ENCODE measurements at places on chromosomes 3 and 15.

GRCh38 chr3:15633159-15633558, 31.6 kb downstream of the BTD start:
- DNase-seq, result no peak
- H3K27me3 ChIP-seq, result no peaks in the 10 kb centered on the region
- H3K4me3 ChIP-seq, result no peak overlapping the region
- H3K36me3 ChIP-seq, result no peaks in the 10 kb centered on the region
- H3K4me1 ChIP-seq, result peaks cover 62% of the 10 kb centered on the region

- peaks cover 3% of the 10 kb centered on the region for H3K4me1 ChIP-seq
- peaks cover 4% of the 10 kb centered on the region for H3K27me3 ChIP-seq
- no peaks in the 10 kb centered on the region for H3K36me3 ChIP-seq
- DNase-seq, result no peak
- H3K27ac ChIP-seq, result no peak overlapping the region
These were observed 119.3 kb downstream of the TMCO5A start for GRCh38 chr15:38053776-38054175.

- H3K36me3 ChIP-seq, result peaks cover 3% of the 10 kb centered on the region
- DNase-seq, result no peak
- H3K27ac ChIP-seq, result no peak overlapping the region
- no peak overlapping the region for H3K4me3 ChIP-seq
- peaks cover 56% of the 10 kb centered on the region for H3K4me1 ChIP-seq
- H3K27me3 ChIP-seq, result no peaks in the 10 kb centered on the region
These were observed 32.9 kb downstream of the NXPE3 start for GRCh38 chr3:101811875-101812274.

DNA sequence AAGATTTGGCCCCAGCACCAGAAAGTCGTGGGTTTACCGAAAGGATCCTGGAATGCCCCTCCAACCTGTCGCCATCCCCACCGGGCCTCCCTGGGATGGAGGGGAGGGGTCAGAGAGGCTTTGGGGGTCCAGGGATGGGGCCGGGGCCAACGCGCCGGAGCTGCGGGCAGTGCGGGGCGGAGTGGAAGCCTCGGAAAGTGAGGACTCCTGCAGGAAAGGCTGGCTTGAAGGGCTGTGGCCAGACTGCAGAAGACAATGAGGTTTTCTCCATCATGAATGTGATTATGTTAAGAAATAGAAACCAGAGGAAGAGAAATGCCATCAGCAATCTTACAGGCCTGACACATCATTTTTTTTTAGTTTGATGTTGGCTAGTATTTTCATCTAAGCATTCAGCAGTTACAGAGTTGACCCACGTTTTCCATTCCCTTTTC, 738 bp downstream of the YEATS2 start:
- H3K36me3 ChIP-seq, result peaks cover 16% of the 10 kb centered on the region
- H3K27ac ChIP-seq, result peak overlapping the region; percentile 91
- peak overlapping the region; percentile 80 for H3K4me3 ChIP-seq
- no peaks in the 10 kb centered on the region for H3K27me3 ChIP-seq
- peak; percentile 29 for DNase-seq

- no peak overlapping the region for H3K27ac ChIP-seq
- DNase-seq, result no peak
- H3K4me1 ChIP-seq, result peaks cover 22% of the 10 kb centered on the region
- no peaks in the 10 kb centered on the region for H3K27me3 ChIP-seq
- H3K36me3 ChIP-seq, result peaks cover 8% of the 10 kb centered on the region
These were observed 6.8 kb downstream of the UBE2E2 start for GRCh38 chr3:23209747-23210487.

GRCh38 chr3:48563382-48563918, at the start of gene UCN2:
TSS of gene UCN2 (minus strand) at chr3:48563781. CDS start at chr3:48563124, 657 bp downstream.
- no peak within 1 kb of the TSS for H3K4me3 ChIP-seq
- no peaks in the 10 kb centered on the region for H3K36me3 ChIP-seq
- no peaks in the 10 kb centered on the region for H3K4me1 ChIP-seq
- H3K27ac ChIP-seq, result no peak within 1 kb of the TSS
- no peak for DNase-seq
- no peaks in the 10 kb centered on the region for H3K27me3 ChIP-seq

- no peak overlapping the region for H3K27ac ChIP-seq
- H3K36me3 ChIP-seq, result no peaks in the 10 kb centered on the region
- H3K27me3 ChIP-seq, result no peaks in the 10 kb centered on the region
These were observed 16.9 kb upstream of the MORF4L1 start for GRCh38 chr15:78855746-78856145.

- no peaks in the 10 kb centered on the region for H3K27me3 ChIP-seq
- no peak for DNase-seq
- H3K4me3 ChIP-seq, result no peak overlapping the region
- H3K36me3 ChIP-seq, result no peaks in the 10 kb centered on the region
These were observed 90.2 kb upstream of the KLF13 start for GRCh38 chr15:31236184-31237042.

- no peak for DNase-seq
- no peak overlapping the region for H3K4me3 ChIP-seq
- H3K4me1 ChIP-seq, result no peaks in the 10 kb centered on the region
- H3K27ac ChIP-seq, result no peak overlapping the region
These were observed 609.2 kb upstream of the ZNF385D start for GRCh38 chr3:22360164-22360563.

GRCh38 chr15:57972864-57973263, 92.6 kb downstream of the ALDH1A2 start:
- no peaks in the 10 kb centered on the region for H3K4me1 ChIP-seq
- no peak overlapping the region for H3K27ac ChIP-seq
- no peak for DNase-seq
- H3K4me3 ChIP-seq, result no peak overlapping the region
- peaks cover 1% of the 10 kb centered on the region for H3K27me3 ChIP-seq

DNA sequence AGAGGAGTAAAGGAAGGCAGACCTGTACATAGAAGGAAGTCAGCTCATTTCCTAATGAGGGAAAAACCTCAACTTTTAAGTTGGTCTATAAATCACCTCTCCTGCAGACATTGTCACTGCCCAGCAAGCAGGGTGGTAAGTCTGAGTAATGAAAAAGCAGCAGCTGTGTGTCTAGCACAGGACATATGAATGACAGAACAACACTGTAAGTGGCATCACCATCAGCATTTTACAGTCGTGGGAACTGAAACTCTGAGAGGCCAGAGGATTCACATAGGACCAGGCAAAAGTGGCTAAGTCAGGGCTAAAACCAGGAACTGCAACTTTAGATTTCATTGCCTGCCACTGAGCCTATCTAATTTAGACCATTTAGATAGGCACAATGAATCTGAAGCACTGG, 235.6 kb downstream of the CLSTN2 start:
- H3K27me3 ChIP-seq, result peaks cover 5% of the 10 kb centered on the region
- no peaks in the 10 kb centered on the region for H3K4me1 ChIP-seq
- H3K27ac ChIP-seq, result no peak overlapping the region

DNA sequence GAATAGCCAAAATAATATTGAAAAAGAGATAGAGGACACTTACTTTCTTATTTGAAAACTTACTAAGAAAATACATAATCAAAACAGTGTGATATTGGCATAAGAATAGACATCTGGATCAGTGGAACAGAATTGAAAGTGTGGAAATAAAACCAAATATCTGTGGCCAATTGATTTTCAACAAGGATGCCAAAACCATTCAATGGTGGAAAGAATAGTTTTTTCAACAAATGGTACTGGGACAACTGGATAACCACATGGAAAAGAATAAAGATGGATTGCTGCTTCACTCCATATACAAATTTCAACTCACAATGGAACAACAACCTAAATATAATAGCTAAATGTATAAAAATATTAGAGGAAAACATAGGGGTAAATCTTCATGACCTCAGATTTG, 152.5 kb upstream of the GPR149 start:
- H3K4me3 ChIP-seq, result no peak overlapping the region
- H3K27ac ChIP-seq, result no peak overlapping the region
- H3K4me1 ChIP-seq, result no peaks in the 10 kb centered on the region
- no peak for DNase-seq
- H3K27me3 ChIP-seq, result no peaks in the 10 kb centered on the region
- no peaks in the 10 kb centered on the region for H3K36me3 ChIP-seq

- H3K27ac ChIP-seq, result peak overlapping the region; percentile 94
- peaks cover 4% of the 10 kb centered on the region for H3K27me3 ChIP-seq
- H3K4me3 ChIP-seq, result no peak overlapping the region
These were observed 123.4 kb downstream of the CHSY1 start for GRCh38 chr15:101128221-101129015.

DNA sequence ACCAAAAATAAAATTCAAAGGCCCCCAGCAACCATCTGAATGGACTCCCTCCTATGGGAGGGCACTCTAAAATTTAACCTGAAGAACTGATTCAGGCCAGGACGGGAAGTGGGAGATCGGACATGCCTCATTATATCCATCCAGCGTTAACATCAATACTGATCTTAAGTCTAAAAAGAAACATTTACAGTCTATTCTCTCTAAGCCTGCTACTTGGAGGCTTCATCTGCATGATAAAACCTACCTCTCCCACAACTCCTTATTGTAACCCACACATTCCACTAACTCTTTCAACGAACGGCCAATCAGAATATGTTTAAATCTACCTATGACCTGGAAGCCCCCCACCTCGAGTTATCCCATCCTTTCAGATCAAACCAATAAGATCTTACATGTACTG, 68.4 kb downstream of the HERC1 start:
- no peak overlapping the region for H3K4me3 ChIP-seq
- no peaks in the 10 kb centered on the region for H3K27me3 ChIP-seq
- peaks cover 5% of the 10 kb centered on the region for H3K36me3 ChIP-seq
- DNase-seq, result no peak
- peaks cover 53% of the 10 kb centered on the region for H3K4me1 ChIP-seq
- H3K27ac ChIP-seq, result no peak overlapping the region

GRCh38 chr3:126117786-126118185, 33.9 kb upstream of the SLC41A3 start:
- DNase-seq, result no peak
- no peak overlapping the region for H3K27ac ChIP-seq
- H3K4me3 ChIP-seq, result no peak overlapping the region
- H3K36me3 ChIP-seq, result no peaks in the 10 kb centered on the region
- no peaks in the 10 kb centered on the region for H3K27me3 ChIP-seq

DNA sequence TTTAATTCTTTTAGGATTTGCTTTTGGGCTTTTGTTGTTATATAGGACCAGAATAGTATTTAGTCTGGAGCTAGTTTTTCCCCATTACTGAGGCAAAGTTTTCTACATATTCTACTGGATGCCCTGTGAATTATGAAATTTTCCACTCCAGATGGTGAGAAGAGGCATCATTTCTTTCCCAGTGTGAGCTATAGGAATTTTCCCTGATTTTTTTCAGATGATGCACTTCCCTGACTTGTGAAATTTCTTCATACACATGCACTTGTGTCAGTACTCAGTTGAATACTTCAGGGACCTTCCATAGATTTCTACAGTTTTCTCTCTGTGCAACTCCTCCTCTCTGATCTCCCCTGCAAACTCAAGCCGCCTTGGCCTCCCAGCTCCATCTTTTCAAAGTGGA, 73.7 kb upstream of the SLCO2A1 start:
- no peak for DNase-seq
- H3K27me3 ChIP-seq, result peaks cover 19% of the 10 kb centered on the region
- no peak overlapping the region for H3K27ac ChIP-seq
- no peaks in the 10 kb centered on the region for H3K4me1 ChIP-seq

- peaks cover 1% of the 10 kb centered on the region for H3K36me3 ChIP-seq
- no peak overlapping the region for H3K4me3 ChIP-seq
- no peaks in the 10 kb centered on the region for H3K27me3 ChIP-seq
- peaks cover 32% of the 10 kb centered on the region for H3K4me1 ChIP-seq
- no peak for DNase-seq
These were observed 323.4 kb downstream of the CHST2 start for GRCh38 chr3:143442814-143443447.

- H3K4me1 ChIP-seq, result peaks cover 11% of the 10 kb centered on the region
- no peaks in the 10 kb centered on the region for H3K27me3 ChIP-seq
- peak; percentile 18 for DNase-seq
- no peak overlapping the region for H3K4me3 ChIP-seq
- peaks cover 5% of the 10 kb centered on the region for H3K36me3 ChIP-seq
These were observed 46.9 kb downstream of the SENP2 start for GRCh38 chr3:185632996-185633395.

GRCh38 chr3:109045271-109046040, 72.5 kb downstream of the MORC1 start:
- no peaks in the 10 kb centered on the region for H3K36me3 ChIP-seq
- DNase-seq, result no peak
- no peak overlapping the region for H3K4me3 ChIP-seq
- H3K4me1 ChIP-seq, result no peaks in the 10 kb centered on the region
- no peak overlapping the region for H3K27ac ChIP-seq

DNA sequence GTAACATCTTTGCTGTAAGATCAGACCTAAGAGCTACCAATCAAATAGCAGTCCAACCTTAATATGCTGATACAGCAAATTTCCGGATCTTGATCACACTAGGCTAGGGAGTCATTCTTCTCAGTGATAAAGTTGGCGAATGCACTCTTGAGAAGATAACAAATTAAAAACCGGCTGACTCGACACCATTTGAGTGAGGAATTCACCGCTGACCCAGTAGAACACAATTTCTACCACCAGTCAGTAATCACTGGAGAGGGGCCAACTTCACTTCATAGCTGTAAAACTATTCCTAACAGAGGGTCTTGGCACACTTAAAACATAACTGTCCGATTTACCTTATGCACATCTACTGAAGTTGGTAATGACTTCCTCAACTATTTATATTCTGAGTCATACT, 47.2 kb downstream of the MEIS2 start:
- no peak overlapping the region for H3K27ac ChIP-seq
- DNase-seq, result no peak
- no peak overlapping the region for H3K4me3 ChIP-seq
- H3K27me3 ChIP-seq, result peaks cover 2% of the 10 kb centered on the region
- no peaks in the 10 kb centered on the region for H3K4me1 ChIP-seq
- no peaks in the 10 kb centered on the region for H3K36me3 ChIP-seq

- H3K4me1 ChIP-seq, result no peaks in the 10 kb centered on the region
- no peak for DNase-seq
- no peaks in the 10 kb centered on the region for H3K36me3 ChIP-seq
- H3K27ac ChIP-seq, result no peak overlapping the region
- no peak overlapping the region for H3K4me3 ChIP-seq
These were observed 51.6 kb upstream of the THUMPD3 start for GRCh38 chr3:9311228-9311627.

- no peak overlapping the region for H3K27ac ChIP-seq
- H3K4me3 ChIP-seq, result no peak overlapping the region
- peaks cover 3% of the 10 kb centered on the region for H3K4me1 ChIP-seq
- no peak for DNase-seq
- no peaks in the 10 kb centered on the region for H3K27me3 ChIP-seq
These were observed 100.4 kb downstream of the DAPK2 start for GRCh38 chr15:63945838-63946298.

DNA sequence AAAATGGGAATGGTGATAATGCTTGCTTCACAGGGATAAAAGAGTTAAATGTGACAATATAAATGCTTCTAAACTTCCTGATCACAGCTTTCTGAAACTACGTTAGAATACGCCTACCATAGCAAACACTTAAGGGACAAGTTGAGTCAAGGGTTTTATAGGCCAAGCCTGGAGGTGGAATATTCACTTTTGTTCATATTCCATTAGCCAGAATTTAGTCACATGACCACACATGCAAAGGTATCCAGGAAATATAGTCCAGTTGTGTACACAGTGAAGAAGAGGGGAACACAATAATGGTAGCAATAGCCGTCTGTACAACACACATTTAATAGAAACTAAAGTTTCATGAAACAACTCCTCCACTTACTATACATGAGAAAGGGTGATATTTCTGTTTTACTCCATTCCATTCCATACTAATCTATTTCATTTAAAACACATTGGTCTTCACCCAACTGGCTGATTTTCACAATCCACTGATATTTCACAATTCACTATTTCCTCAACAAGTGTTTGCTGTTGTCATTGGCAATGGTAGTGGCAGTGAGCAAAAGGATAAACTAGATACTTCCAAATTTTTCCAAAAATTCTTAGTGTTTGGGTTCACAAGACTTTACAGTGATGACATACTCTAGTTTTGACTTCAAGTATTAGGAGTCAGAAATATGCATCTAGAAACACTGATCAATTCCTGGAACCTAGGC, 270.9 kb downstream of the ERC2 start:
- no peaks in the 10 kb centered on the region for H3K4me1 ChIP-seq
- no peak overlapping the region for H3K27ac ChIP-seq
- no peaks in the 10 kb centered on the region for H3K36me3 ChIP-seq
- DNase-seq, result no peak
- H3K4me3 ChIP-seq, result no peak overlapping the region

All from activated naive CD4-positive, alpha-beta T cell treated with anti-CD3 and anti-CD28 coated beads for 36 hours (primary cell).